ENCODE measurements at places on chromosomes 1 and 21. TPM values are rescaled to one million over a fixed set of nuclear protein-coding genes. Genes with fewer than 3 reads are reported as not detected.

DNA sequence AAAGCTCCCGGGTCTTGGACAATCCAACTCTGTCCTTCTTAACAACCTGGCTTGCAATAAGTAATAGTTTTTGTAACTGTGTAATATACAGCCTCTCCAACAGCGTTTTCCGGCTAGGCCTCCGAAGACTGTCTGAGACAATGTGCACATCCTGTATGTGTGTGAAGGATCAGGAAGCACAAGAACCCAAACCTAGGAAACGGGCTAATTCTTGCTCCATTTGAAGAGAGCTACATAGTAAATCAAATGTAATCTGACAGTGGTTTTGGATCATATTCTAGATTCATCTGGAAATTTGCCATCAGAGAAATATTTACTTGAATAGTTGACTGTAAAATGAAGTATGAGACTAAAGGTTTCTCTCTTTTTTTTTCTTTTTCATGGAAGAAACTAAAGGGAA lies 1.2 kb downstream of the GPR52 start:
- H3K36me3 ChIP-seq: no peaks in the 10 kb centered on the region
- no peak for DNase-seq
- no peak overlapping the region for H3K27ac ChIP-seq

DNA sequence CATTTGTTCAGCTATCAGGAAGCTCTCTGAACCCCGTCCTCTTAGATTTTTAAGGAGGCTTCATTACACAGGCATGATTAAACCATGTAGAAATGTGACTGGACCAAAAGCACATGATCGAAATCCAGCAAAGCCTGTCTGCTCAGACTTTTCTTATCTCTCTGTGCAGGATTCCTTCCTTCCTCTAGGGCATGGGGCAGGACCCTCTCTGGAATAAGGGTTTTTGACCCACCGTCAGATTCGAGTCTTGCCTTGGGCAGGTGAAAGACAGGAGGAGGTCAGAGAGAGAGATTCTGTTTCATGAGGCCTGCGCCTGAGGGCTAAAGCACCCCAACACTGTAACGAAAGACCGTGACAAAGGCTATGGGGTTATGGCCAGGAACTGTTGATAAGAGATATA lies 136.8 kb downstream of the RHOU start:
- H3K27ac ChIP-seq: no peak overlapping the region
- H3K4me3 ChIP-seq: no peak overlapping the region
- DNase-seq: no peak
- H3K36me3 ChIP-seq: no peaks in the 10 kb centered on the region
- H3K4me1 ChIP-seq: no peaks in the 10 kb centered on the region

- H3K4me1 ChIP-seq: no peaks in the 10 kb centered on the region
- peaks cover 5% of the 10 kb centered on the region for H3K27me3 ChIP-seq
- H3K36me3 ChIP-seq: no peaks in the 10 kb centered on the region
- no peak for DNase-seq
- no peak overlapping the region for H3K4me3 ChIP-seq
These were observed 11.3 kb downstream of the NFIA start for GRCh38 chr1:61093525-61094137.

- H3K27ac ChIP-seq: no peak overlapping the region
- no peaks in the 10 kb centered on the region for H3K36me3 ChIP-seq
- no peaks in the 10 kb centered on the region for H3K27me3 ChIP-seq
- H3K4me1 ChIP-seq: no peaks in the 10 kb centered on the region
- DNase-seq: no peak
These were observed 31.6 kb downstream of the PDE9A start for GRCh38 chr21:42685036-42685435.

Gene NPL
- 11.9 TPM for total RNA-seq

DNA sequence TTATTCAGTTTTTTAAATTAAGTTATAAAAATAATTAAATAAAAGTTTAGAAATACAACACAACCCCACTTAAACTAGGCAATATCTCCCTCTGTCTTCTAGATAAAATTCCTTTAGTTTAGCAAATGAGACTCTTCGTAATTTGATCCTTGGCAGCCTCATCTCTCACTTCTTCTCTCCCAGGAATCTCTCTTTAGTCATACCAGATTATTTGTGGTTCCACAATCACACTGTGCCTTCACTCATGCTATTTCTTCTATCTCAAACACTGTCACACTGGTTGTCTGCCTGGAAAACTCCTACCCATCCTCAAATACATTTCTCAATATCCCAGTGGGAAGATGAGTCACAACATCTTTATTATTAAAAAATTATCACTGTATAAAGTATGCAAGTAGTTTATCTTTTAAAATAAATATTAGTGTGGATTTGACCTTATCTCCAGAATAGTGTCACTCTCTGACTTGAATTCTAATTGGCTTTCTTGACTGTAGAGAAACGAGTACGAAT lies 195.5 kb downstream of the KCNH1 start:
- no peaks in the 10 kb centered on the region for H3K4me1 ChIP-seq
- no peak for DNase-seq
- H3K27me3 ChIP-seq: no peaks in the 10 kb centered on the region
- H3K27ac ChIP-seq: no peak overlapping the region
- H3K4me3 ChIP-seq: no peak overlapping the region

Gene SYCP1
- not detected for total RNA-seq

Gene PPM1J
- total RNA-seq: 1.5 TPM

Gene CD1D
- 0.72 TPM for total RNA-seq
